ENCODE measurements at places on chromosomes 5 and 9.

GRCh38 chr5:167453246-167454030 is 838.0 kb upstream of the WWC1 start:
- no peak for DNase-seq

- no peak for DNase-seq
Observed at GRCh38 chr5:75510417-75510835, 1.0 kb downstream of the CERT1 start.

DNA sequence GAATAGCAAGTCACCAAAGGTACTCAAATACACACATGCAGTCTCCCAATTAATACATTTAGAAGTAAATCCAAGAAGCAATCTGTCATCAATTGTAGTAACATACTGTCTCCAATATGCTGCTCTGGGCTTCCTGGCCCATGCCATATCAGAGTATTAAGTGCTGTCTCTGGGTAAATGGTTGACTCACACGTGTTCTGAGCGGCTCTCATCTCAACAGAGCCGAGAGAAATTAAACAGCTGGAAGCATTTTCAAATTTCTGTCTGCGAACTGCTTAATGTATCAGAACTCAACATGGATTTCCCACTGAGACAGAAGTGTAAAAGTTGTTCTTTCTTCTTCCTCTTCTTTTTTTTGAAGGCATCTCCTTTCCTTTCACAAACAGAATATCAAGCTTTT is 247.3 kb upstream of the TAS2R1 start:
- no peak for DNase-seq

- DNase-seq = no peak
Observed at GRCh38 chr5:80874162-80874561, 86.0 kb upstream of the RASGRF2 start.

- DNase-seq = no peak
Observed at GRCh38 chr5:149475777-149476176, 75.5 kb downstream of the CSNK1A1 start.

GRCh38 chr5:142926549-142926948 is 156.4 kb downstream of the ARHGAP26 start:
- DNase-seq = no peak

GRCh38 chr5:1089621-1090040 is 22.2 kb downstream of the SLC12A7 start:
- no peak for DNase-seq

GRCh38 chr5:101018299-101018698 is 115.2 kb upstream of the ST8SIA4 start:
- DNase-seq = no peak

DNA sequence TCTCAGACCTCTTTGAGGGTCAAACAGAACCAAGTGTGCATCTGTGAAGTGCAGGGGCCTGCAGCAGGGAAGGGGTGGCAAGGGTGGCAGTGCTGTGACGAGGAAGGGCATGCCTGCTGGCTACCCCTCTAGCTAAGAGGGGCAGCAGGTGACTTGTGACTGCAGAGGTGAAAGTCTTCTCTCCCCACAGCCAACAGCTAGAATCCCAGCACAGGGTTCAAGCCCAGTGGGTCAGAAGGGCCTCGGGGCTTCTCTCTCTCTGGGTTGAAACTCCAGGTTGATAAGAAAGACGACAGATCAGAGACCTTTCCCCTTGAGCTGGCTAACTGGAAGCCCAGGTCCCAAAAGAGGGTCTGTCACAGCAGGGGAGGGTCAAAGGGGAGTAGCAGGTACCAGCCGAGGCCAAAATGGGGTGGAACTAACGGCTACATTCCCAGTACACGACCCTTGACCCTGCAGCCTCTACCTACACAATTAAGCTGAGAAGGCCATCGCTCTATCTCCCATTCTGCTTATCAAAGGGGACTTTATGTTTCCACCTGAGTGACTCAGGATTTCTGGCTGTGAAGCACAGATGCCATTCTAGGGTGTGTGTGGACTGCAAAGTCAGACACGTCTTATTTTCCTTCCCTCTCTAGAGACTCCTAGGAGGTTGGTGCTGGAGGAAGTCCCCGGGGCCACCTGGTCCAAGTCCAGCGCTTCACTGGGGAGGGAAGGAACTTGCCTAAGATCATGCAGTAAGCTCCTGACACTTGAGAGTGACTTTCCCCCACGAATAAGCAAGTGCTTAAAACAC is 14.6 kb downstream of the ANKS6 start:
- DNase-seq = no peak

DNA sequence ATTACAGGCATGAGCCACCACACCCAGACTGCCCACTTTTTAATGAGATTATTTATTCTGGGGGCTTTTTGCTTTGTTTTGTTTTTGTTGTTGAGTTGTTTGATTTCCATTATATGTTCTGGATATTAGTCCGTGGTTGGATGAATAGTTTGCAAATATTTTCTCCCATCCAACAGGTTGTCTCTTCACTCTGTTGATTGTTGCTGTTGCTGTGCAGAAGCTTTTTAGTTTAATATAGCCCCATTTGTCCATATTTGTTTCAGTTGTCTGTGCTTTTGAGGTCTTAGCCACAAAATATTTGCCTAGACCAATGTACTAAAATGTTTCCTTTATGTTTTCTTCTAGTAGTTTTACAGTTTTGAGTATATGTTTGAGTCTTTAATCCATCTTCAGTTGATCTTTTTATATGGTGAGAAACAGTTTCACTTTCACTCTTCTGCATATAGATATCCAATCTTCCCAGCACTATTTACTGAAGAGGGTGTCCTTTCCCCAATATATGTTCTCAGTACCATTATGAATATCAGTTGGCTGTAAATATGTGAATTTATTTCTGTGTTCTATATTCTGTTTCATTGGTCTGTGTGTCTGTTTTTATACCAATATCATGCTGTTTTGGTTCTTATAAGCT is 30.2 kb upstream of the TBCA start:
- no peak for DNase-seq

GRCh38 chr9:126852086-126852688 is 8.3 kb upstream of the ZBTB34 start:
- DNase-seq = no peak

Measured in NCI-H1092 (cell line).